ENCODE measurements at places on chromosomes 3 and 15.

DNA sequence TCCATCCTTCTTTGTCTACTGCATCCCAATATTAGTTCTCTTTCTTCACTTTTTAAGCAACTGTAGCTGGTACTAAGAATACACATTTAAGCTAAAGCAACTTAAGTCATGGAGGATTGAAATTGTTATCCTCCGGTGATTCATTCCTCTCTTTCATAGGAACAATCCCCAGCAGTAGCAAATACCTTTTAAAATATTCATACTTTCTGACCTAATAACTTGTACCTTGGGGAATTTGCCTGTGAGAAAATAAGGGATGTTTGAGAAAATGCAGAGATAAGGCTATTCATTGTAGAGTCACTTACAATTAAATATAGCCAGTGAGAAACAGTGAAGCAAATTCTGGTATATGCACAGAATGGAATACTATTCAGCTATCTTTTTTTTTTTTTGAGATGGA lies 66.0 kb downstream of the VPS13C start:
- DNase-seq = no peak

- no peak for DNase-seq
These were observed 72.2 kb downstream of the PPCDC start for GRCh38 chr15:75095594-75095993.

DNA sequence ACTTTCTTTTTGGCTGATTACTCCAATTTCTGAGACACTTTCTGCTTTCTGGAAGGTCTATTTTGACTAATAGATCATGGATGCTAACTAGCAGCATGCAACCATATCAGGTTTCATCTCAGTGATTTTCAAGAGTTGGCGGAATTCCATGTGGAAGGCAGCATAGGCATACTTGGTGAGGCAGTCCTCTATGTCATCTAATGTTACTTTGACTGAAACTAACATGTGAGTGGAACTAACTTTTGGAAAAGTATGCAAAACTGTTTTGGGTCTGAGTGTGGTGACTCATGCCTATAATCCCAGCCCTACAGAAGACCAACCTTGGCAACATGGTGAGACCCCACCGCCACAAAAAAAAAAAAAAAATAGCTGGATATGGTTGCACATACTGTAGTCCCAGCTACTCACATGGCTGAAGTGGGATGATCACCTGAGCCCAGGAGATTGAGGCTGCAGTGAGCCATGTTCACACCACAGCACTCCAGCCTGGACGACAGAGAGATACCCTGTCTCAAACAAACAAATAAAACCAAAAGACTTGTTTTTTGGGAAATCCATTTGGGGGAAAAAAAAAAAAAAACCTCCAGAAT lies 1033.7 kb downstream of the ROBO1 start:
- DNase-seq = no peak

GRCh38 chr3:126151562-126152302 lies 28.7 kb downstream of the ALDH1L1 start:
- DNase-seq = no peak

DNA sequence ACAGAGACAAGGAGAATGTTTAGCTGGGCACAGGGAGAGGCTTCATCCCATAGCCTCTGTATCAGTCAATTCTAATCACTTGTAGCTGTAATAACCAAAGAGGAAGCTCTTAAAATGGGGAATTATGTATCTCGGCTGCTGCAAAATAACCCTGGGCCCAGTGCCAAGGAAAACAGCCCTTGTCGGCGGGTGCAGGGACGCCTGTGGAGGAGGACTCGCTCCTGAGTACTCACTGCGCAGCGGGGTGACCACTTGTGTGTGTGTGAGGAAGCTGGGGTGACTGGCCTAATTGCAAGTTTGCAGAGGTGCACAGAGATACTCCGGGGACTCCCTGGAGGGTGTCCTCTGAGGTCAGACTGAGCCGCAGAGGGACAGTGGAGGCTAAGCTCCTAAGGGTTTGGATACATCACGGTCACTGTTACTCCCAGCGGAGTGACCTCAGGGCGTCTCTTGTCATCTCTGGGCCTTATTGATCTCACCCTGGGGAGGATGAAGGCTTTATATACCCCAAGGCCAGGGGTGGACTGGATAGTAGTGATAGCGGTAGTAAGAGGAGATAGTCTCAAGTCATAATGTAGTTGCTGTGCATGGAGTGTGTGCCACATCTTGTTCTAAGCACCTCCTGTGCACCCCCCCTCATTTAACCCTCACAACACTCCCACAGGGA lies 37.2 kb downstream of the SLC6A6 start:
- no peak for DNase-seq

Data from stimulated activated CD4-positive, alpha-beta T cell treated with anti-CD3 and anti-CD28 coated beads, Interleukin-1b, Interleukin-23, amount 100 ng/mL, for 24 hours (primary cell).